A549 treated with CORT108297 at 1 μM for 4 hours (cell line): ENCODE measurements at places on chromosomes 2 and 18. TPM values are rescaled to one million over a fixed set of nuclear protein-coding genes. Genes with fewer than 3 reads are reported as not detected.

Gene C2orf66
- total RNA-seq = 0.06 to 0.13 TPM (median 0.07 TPM) in 3 of 5 replicates, not detected in the others

Gene DNAH6
- 0.01 to 0.19 TPM (median 0.12 TPM) in 5 replicates for total RNA-seq

Gene IL1RL1
- 0.67 to 1.2 TPM (median 0.86 TPM) in 5 replicates for total RNA-seq

Gene CHRND
- total RNA-seq = not detected in 5 replicates

Gene IL1R2
- 0.53 to 0.97 TPM (median 0.68 TPM) in 5 replicates for total RNA-seq

Gene INPP5D
- total RNA-seq = 0.29 to 0.60 TPM (median 0.45 TPM) in 5 replicates

Gene KCNE4
- 0.66 to 0.90 TPM (median 0.83 TPM) in 5 replicates for total RNA-seq

Gene ALPP
- 0.59 to 0.81 TPM (median 0.74 TPM) in 5 replicates for total RNA-seq

Gene IL1A
- 0.06 to 0.22 TPM (median 0.16 TPM) in 5 replicates for total RNA-seq

Gene SERPINB2
- 0.03 to 0.09 TPM (median 0.05 TPM) in 3 of 5 replicates, not detected in the others for total RNA-seq

Gene PRSS56
- total RNA-seq = 0.07 to 0.22 TPM (median 0.15 TPM) in 5 replicates

Gene ANKRD30BL
- total RNA-seq = not detected in 5 replicates

Gene SNRNP27
- total RNA-seq = 49.5 to 85.7 TPM (median 56.1 TPM) in 5 replicates

Gene ATP6V1C2
- 0.14 to 0.32 TPM (median 0.21 TPM) in 5 replicates for total RNA-seq

Gene C2orf15
- 0.39 to 0.95 TPM (median 0.54 TPM) in 5 replicates for total RNA-seq

Gene TBR1
- total RNA-seq = 0.01 to 0.07 TPM (median 0.05 TPM) in 4 of 5 replicates, not detected in the other

Gene STAM2
- 7.7 to 12.0 TPM (median 9.0 TPM) in 5 replicates for total RNA-seq

Gene GLI2
- 17.1 to 28.0 TPM (median 24.1 TPM) in 5 replicates for total RNA-seq

Gene IL1RN
- 0.30 to 0.46 TPM (median 0.46 TPM) in 5 replicates for total RNA-seq

Gene BABAM2
- total RNA-seq = 42.9 to 47.8 TPM (median 46.8 TPM) in 5 replicates

Gene UGGT1
- total RNA-seq = 17.5 to 22.9 TPM (median 19.9 TPM) in 5 replicates

Gene LCT
- 0.03 to 0.06 TPM (median 0.03 TPM) in 4 of 5 replicates, not detected in the other for total RNA-seq

Gene TLX2
- 0.16 to 0.44 TPM (median 0.27 TPM) in 5 replicates for total RNA-seq

Gene QPCT
- total RNA-seq = 16.9 to 19.5 TPM (median 18.4 TPM) in 5 replicates

Gene MC4R
- total RNA-seq = not detected in 5 replicates

Gene MALL
- 134 to 158 TPM (median 138 TPM) in 5 replicates for total RNA-seq
